ENCODE measurements at places on chromosomes 7 and 10. TPM values are rescaled to one million over a fixed set of nuclear protein-coding genes. Genes with fewer than 3 reads are reported as not detected.

PHKG1 gene
- total RNA-seq = 1.3 TPM

MOGAT3 gene
- total RNA-seq = not detected

HEPACAM2 gene
- not detected for total RNA-seq

HTR7 gene
- total RNA-seq = 21.2 TPM

FGFR2 gene
- total RNA-seq = 0.03 TPM

GFRA1 gene
- 0.39 TPM for total RNA-seq

SLIT1 gene
- total RNA-seq = 0.07 TPM

SBDS gene
- 89.3 TPM for total RNA-seq

PLCE1 gene
- total RNA-seq = 2.5 TPM

COMTD1 gene
- 3.7 TPM for total RNA-seq

NAMPT gene
- 252 TPM for total RNA-seq

SRPK2 gene
- 74.4 TPM for total RNA-seq

VDAC2 gene
- total RNA-seq = 170 TPM

PGAM1 gene
- 514 TPM for total RNA-seq

GHRHR gene
- not detected for total RNA-seq

LBX1 gene
- not detected for total RNA-seq

FGL2 gene
- 86.5 TPM for total RNA-seq

ADCY1 gene
- 0.26 TPM for total RNA-seq

SUV39H2 gene
- 6.4 TPM for total RNA-seq

SFRP5 gene
- total RNA-seq = not detected

IDI2 gene
- total RNA-seq = not detected

SYT15B gene
- not detected for total RNA-seq

CALML3 gene
- total RNA-seq = not detected

PKD2L1 gene
- total RNA-seq = not detected

COL17A1 gene
- total RNA-seq = 1.1 TPM

GIMAP4 gene
- total RNA-seq = 0.33 TPM

PLPP4 gene
- 4.3 TPM for total RNA-seq

PIK3AP1 gene
- total RNA-seq = not detected

TLX1 gene
- total RNA-seq = not detected

CLCN1 gene
- total RNA-seq = 0.07 TPM

MUC12 gene
- total RNA-seq = 0.23 TPM

ARF5 gene
- 94.2 TPM for total RNA-seq

CYP26C1 gene
- total RNA-seq = 0.07 TPM

FGF8 gene
- total RNA-seq = not detected

ANKRD2 gene
- 1.1 TPM for total RNA-seq
